ENCODE measurements at places on chromosomes 12 and 14.

GRCh38 chr12:30826276-30826675 is 71.5 kb upstream of the CAPRIN2 start:
- DNase-seq = no peak

GRCh38 chr12:14982562-14982961 is 9.7 kb downstream of the PDE6H start:
- no peak for DNase-seq

DNA sequence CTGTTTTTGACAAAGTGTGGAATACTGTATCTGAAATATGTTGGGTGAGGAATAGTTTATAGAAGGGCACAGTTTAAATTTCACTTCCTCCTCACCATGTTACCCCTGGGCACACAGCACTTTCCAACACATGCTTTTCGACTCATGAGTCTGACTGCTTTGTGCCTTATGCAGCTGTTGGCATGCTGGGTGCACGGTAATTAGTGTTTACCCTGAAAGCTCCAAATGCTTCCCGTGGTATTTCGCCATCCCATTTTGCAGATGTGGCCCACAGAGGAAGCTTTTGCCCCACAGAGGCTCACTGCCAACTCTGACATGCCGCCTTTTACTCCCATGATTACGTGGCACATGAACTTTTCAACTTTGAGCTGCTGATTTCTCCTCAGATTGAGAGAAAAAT is 168.6 kb downstream of the PRKCH start:
- no peak for DNase-seq

GRCh38 chr14:103326078-103326477 is 8.0 kb upstream of the EIF5 start:
- no peak for DNase-seq

DNA sequence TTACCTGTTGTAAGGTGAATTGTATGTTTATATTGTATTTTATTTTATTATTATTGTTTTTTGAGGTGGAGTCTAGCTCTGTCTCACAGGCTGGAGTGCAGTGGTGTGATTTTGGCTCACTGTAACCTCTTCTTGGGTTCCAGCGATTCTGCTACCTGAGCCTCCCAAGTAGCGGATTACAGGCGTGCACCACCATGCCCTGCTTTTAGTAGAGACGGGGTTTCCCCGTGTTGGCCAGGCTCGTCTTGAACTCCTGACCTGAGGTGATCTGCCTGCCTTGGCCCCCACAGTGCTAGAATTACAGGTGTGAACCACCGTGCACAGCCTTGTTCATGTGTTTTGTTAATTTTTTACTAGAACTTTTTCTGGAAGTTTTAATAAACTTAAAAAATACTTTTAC is 3.8 kb downstream of the ATF7IP start:
- DNase-seq = no peak

DNA sequence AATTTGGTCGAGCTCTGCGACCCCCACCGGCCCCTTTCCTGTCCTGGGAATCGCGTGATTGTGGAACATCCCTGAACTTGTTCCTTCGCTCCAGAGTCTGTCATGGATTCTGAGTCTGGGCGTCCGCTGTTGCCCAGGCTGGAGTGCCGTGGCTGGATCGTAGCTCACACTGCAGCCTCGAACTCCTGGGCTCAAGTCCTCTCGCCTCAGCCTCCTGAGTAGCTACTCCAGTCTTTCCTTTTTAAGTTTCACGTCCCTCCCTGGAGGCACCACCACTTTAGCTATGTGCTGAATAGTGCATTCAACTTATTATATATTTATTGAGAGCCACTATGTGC is 698 bp downstream of the ACOT6 start:
- DNase-seq = no peak

DNA sequence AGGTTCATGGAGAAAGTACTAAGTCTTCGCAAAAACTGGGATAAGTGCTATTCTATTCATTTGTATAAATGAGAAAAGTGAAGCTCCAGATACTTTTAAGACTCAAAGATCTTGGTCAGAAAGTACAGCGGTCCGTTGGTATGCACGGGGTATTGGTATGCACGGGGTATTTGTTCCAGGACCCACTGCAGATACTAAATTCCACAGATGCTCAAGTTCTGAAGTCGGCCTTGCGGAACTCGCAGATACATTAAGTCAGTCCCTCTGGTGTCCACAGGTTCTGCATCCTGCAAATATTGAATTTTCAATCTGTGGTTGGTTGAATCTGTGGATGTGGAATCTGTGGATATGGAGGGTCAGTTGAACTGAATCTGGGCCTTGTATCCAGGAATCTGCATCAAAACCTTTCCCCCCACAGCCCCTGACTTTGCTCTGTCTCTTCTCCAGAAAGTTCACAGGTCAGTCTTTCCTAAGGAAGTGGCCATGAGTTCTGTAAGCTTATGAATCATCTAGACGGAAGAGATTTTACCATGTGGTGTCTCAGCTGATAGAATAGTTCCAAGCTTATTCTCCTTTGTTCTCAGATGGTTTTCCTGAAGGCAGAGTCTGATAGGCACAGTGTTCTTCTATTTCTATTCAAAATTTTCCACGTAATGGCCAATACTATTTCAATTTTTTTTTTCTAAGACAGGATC is 274.7 kb downstream of the NEDD1 start:
- no peak for DNase-seq

DNA sequence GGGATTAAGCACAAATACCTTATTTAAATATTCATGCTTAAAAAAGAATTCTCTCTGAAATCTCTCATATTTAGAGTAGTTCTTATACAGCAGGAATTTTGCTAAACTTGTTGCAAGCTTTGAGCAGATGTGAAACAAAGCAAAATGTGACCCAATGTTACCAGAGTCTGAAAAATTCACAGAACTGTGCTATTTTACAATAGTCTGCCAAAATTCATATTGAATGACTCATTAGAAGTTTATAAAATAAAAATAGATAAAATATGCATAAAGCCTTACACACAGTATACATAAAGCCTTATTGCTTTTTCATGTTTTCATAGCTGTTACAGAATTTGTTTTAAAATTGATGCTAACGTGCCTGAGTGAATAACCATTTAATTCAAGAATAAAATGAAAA is 17.8 kb upstream of the RHOJ start:
- no peak for DNase-seq

- no peak for DNase-seq
Measured at GRCh38 chr12:75657831-75658230, 146.4 kb upstream of the KRR1 start.

DNA sequence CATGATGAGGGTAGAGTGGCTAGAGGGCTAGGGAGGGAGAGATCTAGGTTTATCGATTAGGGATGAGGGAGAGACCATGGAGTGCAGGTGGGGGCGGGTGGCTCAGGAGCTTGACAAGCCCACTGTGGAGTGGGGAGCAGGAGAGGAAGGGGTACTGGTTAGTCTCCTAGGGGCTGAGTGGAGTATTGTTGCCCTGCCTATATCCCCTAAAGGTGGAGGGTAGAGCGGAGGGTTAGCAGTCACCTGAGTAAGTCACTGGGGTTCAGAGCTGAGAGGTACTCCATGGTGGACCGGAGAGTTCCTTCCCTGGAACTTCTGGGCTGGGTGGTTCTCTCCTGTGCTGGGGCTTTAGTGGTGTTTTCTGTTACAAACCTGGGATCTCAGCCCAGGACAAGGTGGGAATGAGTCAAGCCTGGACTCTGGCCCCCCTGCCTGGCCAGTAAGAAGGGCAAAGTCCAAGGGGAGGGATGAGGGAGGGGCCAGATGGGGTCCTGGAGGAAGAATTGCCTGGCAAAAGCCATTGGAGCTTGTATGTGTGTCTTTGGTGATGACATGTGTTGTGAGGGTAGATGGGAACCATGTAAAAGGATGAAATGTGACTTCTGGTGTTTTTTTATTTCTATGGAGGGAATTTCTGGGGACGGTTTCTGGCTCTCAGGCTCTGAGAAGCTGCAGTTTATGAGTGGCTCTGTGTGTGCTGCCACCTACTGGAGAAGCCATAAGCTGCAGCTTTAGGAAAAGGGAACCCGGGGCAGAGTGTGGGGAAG is at the start of gene CIDEB:
Gene CIDEB (minus strand): TSS at position 403 of the 767 bp plus-strand sequence. CDS start 119 bp downstream, at position 284.
- no peak for DNase-seq

DNA sequence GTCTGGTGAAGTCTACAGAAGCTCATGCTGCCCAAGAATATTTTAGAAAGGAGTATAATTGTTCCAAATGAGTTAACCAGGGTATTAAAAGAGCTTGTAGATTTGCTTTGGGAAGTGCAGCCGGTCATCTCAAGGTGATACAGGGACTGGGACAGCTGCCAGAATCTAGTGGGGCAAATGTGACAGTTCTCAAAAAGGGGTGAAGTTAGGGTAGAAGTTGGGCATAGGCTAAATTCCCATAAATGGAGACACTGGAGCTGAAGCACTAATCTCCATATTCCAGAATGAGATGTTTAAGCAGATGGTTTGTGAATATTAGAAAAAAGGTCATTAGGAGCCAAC is 94.7 kb downstream of the ANO6 start:
- no peak for DNase-seq

DNA sequence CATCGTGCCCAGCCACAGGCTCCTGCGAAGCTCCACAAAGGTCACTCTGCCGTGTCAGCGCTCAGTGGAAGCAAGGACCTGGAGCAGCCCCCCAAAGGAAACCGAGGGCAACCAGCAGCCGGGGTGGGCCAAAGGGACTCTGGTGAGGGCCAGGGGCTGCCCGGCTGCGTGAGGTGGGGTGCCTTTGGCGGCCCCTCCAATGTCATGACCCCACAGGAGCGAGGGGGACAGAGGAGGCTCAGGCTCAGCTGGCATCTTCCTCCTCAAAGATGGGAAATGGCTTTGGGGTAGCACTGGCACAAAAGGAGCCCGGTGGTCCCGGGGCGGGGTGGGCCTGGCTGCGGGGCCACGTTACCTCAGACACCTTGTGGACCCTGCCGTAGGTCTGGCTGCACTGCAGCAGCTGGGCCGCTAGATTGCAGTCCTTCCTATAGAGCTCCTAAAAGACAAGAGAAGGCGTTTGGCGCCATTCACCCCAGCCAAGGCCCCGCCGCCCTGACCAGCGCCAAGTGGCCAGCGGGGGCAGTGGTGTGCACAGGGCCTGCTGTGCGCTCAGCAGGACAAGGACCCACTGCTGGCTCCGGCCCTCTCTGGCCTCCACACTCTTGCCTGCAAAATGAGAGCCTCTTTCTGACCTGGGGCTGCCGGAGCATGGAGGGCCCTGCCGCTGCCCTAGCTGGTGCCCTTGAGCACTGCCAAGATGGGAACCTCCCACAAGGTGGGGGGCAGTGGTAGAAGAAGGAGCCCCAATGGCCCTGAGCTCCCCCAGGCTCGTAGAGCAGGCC is 46.9 kb downstream of the BEGAIN start:
- DNase-seq = no peak

DNA sequence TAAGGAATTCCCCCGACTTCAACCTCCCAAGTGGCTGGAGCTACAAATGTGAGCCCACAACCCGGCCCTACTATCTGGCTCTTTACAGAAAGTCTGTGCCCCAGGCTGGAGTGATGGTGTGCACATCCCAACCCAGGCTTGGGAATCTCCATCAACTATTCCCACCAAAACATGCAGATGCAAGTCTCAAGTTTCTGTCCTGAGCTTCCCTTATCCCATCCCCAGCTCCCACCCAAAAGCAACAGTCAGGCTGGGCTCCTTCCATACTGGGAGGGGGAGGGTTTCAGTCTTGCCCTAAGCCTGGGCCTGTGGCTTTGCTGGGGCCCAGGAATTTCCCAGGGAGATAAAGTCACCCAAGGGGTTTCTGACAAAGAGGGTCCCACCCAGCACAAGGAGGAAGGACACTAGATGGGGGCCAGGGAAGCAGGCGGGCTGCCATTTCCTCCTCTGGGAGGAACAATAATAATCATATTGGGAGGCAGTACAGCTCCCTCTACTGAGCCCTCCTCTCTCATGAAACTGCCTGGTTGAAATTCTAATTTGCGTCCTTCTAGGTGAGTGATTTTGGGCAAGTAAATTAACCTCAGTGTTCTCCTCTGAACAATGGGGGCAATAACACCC is 8.0 kb downstream of the SLC8B1 start:
- no peak for DNase-seq

DNA sequence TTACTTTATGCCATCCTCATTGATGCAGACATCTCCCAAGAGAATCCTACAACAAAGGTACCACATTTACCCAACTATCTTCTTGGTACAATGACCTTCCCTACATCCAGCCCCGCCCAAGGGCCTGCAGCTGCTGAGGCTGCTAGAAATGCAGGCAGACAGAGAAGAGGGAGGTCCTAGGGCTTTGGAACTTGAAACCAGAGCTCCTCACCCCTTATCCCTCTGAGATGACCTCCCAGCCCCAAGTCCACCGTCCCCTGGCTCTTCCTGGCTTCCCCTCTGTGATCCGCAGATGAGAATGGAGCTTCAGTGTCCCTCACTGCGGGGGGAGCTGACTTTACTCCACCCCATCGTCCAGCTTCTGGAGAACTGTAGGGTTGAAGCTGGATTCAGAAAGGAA is 1.6 kb upstream of the TNFRSF1A start:
- no peak for DNase-seq

DNA sequence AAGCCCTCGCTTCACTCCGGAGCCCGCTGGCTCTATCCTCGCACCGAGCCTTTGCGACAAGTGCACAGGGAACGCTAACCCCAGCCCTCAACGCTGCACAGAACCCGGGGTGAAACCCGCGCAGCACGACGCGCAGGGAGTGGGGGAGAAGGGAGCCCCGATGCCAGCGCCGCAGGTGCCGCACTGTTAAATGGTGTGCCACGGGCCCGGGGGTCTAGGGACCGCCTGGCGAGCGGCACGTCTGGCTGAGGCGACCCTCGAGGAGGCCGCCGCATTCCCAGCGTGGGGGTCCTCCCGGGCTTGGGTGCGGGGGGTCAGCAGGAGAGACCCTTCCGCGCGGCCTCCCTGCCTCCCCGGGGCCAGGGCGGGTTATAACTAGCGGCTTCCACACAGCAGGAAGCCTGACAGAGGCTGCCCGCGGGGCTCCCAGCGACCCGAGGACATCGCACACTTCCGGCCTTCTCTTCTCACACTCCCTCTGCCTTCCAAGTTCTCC is 23.8 kb upstream of the LRTM2 start:
- DNase-seq = no peak

DNA sequence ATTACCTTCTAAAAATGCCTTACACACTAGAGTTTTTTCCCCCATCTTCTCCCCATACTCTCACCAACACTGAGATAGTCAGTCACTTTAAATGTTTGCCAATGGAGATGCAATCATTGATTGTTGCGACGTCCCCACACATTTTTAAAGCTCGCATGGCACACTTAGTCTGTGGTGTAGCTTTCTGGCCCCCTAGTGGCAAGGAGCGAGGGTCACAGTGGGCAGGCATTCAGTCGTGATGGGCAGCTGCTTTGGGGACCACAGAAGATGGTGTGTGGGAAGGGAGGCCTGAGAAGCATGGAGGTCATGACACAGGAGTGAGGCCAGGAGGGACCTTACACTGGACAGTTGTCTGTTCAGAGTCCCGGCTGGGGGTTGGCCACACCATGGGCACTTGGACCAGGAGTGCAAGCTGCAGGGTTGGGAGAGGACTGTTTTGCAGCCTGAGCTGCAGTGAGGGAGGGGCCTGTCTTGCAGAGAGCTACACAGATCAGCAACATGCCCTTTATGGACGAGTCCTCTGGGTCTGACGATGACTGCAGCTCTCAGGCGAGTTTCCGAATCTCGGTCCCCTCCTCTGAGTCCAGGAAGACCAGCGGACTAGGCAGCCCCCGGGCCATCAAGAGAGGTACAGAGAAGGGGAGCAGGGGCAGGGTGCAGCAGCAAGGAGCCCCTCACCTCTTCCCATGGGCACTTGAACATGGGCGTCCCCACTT is 28.6 kb downstream of the PIGH start:
- no peak for DNase-seq

GRCh38 chr14:31402764-31403439 is 17.4 kb downstream of the HEATR5A start:
- no peak for DNase-seq

All from NCI-H524 treated with DMSO at 0.1 percent for 48 hours (cell line).